Activated CD8-positive, alpha-beta T cell treated with anti-CD3 and anti-CD28 coated beads, Interleukin-2, amount 10 ng/mL, durations not matched to agents 7 days and 5 days (primary cell): ENCODE measurements at places on chromosomes 3 and 15. TPM values are rescaled to one million over a fixed set of nuclear protein-coding genes. Genes with fewer than 3 reads are reported as not detected.

The GRAMD2A gene
- not detected for total RNA-seq

The USP19 gene
- 58.0 TPM for total RNA-seq

- no peak for DNase-seq
Observed at GRCh38 chr15:85600001-85600400, 194.7 kb downstream of the KLHL25 start.

GRCh38 chr3:160447544-160447943 is 2.0 kb downstream of the TRIM59 start:
- DNase-seq, result no peak

DNA sequence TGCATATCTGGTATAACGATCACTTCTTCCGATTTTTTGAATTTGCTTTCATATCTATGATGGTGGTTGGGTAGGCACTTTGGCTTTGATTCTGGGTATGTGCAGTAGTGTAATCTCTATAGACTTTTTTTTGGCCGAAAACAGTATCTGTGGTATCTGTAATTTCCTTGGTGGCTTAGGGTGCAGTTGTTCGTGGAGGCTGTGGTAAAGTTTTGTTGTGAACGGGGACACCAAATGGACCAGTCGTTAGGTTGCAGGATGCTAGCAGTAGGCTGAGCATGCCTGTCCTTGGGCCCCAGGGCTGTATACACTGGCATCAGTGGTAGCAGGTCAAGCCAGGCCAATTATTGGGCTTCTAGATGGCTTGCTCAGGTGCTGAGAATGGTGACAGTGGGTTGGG is 55.2 kb downstream of the CCDC66 start:
- DNase-seq, result peak; percentile 53

DNA sequence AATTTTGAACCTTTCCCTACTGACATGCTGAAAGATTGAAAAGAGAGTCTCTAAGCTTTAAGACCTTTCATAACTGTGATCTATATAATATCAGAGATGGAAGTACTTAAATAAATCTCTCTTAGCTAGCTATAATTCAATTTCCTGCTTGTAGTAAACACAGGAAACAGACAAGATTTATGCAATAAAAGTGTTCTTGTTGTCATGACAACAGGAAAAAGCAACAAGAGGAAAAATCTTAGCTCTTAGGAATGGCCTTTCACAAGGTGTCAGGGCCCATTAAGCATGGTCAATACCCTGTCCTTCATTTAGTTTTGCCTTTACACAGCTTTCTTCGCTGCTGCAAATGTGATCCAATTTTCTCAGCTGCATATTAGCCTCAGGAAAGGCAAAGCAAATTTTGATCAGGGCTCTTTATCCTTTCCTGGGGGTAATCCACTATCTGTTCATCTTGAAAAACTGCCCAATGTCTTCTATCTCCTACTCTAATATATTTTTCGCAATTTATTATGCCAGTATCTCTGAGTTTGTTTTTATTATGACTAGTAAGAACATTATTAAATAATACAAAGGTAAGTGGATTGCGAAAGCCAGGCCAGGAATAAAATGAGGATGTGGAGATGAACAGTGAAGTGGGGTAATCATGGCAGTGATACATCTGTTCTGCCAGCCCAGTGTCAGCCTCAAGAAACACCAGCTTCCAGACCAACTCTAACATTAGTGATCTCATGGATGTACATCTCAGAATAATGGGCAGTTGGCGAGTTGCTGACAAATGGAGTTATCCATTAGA is 28.7 kb downstream of the SIDT1 start:
- DNase-seq, result no peak

The SCG5 gene
- total RNA-seq, result 2.8 TPM

The LINGO1 gene
- not detected for total RNA-seq

DNA sequence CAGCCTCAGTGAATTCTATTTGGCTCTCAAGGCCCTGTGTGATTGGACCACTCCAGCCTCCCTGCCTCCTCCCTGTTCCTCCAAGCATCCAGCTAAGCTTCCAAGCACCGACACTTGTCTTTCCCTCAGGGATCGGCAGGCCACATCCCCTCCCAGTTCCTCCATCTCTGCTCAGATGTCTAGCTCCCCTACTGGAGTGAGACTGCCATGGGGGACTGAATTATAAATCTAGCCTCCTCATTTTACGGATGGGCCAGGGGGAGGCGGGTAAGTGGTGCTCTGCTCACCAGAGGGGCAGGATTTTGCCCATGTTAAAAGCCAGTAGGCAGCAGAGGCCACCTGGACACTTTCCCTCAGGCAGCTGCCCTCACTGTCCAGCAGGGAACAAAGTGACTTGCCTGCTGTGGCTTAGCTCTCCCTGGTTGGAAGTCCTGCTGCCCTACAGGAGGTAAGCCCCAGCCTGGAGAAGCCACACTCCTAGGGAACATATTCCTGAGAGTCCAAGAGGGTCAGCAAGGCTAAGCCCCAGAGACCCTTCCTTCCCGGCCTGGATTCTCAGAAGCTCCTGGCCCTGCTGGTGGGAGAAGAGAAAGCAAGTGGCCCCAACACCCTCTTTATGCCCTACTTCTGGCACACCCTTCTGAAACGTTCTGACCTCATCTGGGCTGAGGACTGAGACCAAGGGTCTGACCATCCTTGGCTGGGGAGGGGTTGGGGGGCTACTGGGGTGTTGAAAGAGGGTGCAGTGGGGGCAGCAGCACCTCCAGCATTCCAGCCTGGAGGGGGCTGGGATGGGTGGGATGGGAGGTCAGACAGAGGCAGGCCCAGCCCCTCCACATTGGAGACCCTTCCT is 9.1 kb upstream of the HHATL start:
- DNase-seq, result no peak

The GOLGA6L2 gene
- not detected for total RNA-seq

DNA sequence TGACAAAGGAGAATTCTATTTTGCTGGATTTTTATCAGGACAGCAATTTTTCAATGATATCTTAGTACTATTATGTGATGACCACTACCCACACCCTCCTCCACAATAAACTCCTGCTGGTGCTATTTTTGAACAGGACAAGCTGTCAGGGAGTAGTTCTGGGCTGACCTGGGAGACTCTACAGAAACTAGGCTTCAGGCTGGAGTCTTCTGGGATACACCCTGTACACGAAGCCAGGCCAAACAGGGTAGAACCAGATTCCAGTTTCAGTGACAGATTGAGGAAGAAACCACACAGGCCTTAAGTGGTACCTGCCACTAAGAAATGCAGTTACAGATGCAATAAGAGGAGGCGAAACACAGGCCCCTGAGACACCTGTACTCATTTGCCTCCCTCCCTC is 12.8 kb downstream of the NMNAT3 start:
- DNase-seq, result no peak

DNA sequence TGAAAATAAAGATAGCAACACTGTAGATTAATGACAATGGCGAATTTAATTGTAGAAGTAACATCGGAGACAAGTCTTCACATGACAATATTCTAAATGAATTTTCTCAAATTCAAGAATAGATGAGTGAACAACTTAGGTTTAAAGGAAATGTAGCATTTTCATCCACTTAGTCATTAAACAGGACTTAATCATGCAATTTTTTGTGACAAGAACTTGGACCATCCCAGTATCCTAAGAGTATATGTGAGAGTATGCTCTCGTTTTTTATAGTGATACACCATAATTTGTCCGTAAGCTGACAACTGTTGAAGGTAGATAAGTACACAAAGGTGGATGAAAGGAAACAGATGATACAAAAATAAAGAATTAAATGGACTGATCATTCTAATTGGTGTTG is 81.5 kb downstream of the DLG1 start:
- no peak for DNase-seq

- no peak for DNase-seq
Observed at GRCh38 chr3:105800320-105800719, 68.5 kb downstream of the CBLB start.

GRCh38 chr3:188559072-188559429 is 405.1 kb downstream of the LPP start:
- DNase-seq, result no peak

- no peak for DNase-seq
Observed at GRCh38 chr3:193946945-193947344, 189.0 kb upstream of the HES1 start.

- peak; percentile 49 for DNase-seq
Observed at GRCh38 chr3:43013743-43014155, 34.6 kb downstream of the GASK1A start.

The TM4SF18 gene
- total RNA-seq, result not detected

The IL17RD gene
- not detected for total RNA-seq

DNA sequence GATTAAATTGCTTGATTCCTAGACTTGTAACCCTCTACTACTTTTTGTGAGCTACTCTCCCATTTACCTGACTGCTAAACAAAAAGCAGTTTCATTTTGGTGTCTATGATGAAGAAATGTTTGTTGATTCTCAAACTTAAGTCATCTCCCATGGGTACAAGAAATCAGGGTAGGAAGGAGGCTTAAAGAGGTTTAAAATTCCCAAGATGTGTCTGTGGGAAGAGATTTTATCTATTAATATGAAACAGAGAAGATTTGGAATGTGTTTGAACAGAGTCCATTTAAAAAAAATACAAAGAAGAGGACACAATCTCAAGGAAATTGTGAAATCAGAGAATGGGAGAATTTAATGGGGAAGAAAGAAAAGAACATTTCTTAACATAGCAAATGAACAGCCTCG is 14.8 kb downstream of the P3H2 start:
- no peak for DNase-seq

DNA sequence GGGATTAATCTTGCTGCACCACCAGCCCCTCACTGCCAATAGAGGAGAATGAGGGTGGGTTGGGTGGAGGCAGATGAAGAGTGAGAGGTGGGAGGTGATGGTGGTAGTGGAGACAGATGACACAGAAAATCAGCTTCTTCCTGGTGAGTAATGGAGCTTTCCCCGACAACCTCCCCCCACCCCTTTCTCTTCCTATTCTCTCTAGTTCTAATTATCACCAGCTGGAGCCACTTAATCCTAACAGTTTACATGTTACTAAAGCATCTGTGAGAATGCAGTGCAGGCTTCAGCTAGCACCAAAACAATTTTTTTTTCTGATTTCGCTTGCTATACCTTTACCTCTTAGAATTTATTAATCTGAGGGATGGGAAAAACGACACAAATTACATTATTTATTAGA is 116.1 kb upstream of the DNAJC19 start:
- no peak for DNase-seq

The MST1 gene
- total RNA-seq, result 4.7 TPM

The GUCA1C gene
- total RNA-seq, result not detected

The GP9 gene
- not detected for total RNA-seq

GRCh38 chr3:195889870-195890295 is 18.5 kb downstream of the TNK2 start:
- DNase-seq, result no peak

The GOLGA6L10 gene
- total RNA-seq, result 0.84 TPM

The CLEC3B gene
- 0.29 TPM for total RNA-seq

DNA sequence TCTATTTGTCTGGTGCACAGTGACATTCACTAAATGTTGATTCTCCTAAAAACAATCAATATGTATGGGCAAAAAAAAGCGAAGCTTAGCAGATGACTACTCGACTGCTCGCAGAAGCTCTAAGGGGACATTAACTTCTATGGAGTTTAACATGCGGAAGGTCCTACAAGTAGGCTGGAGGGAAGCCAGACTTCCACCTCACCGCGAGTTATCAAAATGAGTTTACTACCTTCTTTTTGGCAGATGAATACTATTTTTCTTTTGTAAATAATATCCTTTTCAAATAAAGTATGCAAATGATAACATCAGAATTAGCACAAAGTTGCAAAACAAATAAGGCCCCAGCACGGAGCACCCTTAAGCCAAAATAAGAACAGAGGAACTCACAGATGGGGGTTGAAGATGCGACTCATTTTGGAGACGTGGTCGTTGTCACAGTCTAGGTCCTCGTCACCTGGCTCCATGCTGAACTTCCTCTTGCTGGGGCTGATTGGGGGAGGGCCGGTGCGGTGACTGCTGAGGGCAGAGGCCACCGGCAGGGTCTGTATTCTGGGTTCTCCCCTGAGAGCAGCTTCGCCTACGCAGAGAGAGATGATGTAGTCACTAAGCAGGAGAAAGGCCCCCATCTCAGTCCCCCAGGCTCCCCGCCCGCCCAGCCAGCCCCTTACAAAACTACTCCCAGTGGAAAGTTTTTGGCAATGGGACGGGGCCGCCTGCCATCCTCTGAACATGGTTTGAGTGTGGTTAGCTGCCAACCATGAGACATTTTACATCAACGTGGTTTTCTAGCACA is 42.1 kb downstream of the VGLL4 start:
- DNase-seq, result peak; percentile 51

DNA sequence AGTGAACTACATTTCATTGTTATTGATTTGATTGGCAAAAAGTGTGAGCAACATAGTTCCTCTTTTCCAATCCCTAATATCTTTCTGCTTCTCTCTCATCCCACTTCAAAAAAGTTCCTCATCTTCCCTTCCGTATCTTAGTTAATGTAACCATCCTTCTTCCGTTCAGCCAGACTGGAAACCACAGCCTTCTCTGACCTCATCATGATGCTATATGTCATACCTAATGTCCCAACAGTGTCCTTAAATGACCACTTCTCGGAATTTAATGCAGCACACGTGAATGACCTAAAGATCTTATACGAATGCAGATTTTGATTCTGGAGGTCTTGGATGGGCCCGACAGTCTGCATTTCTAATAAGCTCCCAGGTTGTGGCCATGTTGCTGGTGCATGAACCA is 320.3 kb upstream of the SATB1 start:
- DNase-seq, result no peak

GRCh38 chr3:65851827-65852226 is 186.9 kb downstream of the MAGI1 start:
- no peak for DNase-seq

- no peak for DNase-seq
Observed at GRCh38 chr3:165259541-165260193, 63.5 kb upstream of the SLITRK3 start.

GRCh38 chr3:16936233-16936632 is 51.5 kb downstream of the PLCL2 start:
- DNase-seq, result no peak

The SUCLG2 gene
- total RNA-seq, result 55.0 TPM

DNA sequence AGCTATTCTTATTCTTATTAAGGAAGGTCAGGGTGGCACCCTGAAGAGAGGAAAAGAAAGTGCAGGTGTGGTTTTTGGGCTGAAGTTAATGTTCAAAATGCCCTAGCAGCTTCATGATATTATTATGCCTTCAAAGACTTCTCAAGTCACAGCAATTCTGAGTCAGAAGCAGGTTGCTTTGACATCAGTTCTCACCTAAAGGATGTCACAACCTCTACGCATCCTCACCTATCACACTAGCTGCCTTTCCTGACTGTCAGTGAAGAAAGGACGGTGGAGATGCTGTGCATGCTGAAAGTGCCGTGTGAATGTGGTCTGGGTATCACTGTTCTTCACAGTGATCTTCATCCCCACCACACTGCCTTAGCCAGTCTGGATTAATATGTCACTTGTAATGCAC is 49.6 kb downstream of the NPTN start:
- no peak for DNase-seq

DNA sequence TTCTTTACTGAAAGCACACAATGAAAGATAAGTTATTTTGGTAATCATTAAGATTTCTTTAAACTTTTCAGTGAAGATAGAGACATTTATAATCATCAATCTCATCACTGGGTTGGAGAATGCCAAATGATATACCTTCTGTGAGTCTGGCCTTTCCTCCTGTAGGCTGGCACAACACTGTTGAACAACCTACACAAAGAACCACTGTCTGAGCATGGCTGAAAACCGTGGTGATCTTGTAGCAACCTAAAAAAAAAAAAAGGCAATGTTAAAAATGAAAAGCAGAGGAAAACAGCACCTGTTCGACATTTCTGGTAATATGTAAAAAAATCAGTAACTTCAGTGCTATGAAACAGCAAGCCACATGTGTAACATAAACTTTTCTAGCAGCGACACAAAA is 1.8 kb downstream of the RPS27L start:
- DNase-seq, result no peak

- DNase-seq, result no peak
Observed at GRCh38 chr15:69524296-69524695, 71.7 kb downstream of the RPLP1 start.

GRCh38 chr15:51816611-51817010 is 12.8 kb upstream of the TMOD3 start:
- no peak for DNase-seq
